ENCODE measurements at places on chromosomes 6 and 20.

DNA sequence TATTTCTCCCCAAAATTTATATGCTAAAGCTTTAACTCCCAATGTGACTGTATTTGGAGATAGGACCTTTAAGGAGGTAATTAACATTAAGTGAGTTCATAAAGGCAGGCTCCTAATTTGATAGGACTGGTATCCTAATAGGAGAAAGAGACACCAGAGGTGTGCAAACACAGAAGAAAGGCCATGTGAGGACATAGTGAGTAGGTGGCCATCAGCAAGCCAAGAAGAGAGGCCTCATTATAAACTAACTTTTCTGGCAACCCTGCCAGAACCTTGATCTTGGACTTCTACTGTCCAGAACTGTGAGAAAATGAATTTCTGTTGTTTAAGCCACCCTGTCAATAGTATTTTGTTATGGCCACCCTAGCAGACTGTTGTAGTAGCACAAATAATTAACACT is 177.9 kb upstream of the FUT9 start:
- DNase-seq, result no peak

DNA sequence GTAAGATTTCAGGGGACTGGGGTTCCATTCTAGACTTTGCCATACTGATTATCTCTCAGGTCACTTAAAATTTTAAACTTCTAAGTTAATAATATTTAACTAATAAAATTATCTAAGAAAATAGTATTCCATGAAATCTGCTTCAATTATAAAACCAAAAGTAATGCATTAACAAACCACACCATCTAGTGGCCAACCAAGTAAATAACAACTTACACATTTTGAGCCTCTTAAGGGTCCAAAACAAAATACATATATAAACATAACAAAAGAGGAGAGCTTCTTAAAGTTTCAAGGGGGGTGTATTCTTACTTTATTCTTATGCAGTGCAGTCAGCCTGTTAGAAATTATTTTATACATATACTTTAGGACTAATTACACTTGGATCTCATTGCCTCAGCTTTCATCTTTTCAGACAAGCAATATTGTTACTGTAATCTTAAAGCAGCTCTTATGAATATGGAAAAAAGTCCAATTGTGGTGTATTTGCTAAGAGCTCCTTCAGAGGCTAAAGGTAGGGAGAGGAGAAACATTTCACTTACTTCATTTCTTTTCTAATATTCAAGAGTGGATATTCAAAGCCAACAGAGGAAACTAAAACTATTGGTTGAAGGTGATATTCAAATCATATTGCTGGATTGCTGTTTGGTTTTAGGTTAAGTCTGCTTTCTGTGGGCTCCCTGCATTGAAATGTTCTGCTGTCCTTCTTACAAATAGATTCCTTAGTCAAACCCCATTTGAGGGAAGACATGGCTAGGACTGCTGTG is 199.7 kb upstream of the SIM1 start:
- peak; percentile 4 for DNase-seq

- no peak for DNase-seq
These were observed 102.5 kb downstream of the SASH1 start for GRCh38 chr6:148445116-148445515.

- no peak for DNase-seq
These were observed 50.0 kb downstream of the ISM1 start for GRCh38 chr20:13271098-13271497.

DNA sequence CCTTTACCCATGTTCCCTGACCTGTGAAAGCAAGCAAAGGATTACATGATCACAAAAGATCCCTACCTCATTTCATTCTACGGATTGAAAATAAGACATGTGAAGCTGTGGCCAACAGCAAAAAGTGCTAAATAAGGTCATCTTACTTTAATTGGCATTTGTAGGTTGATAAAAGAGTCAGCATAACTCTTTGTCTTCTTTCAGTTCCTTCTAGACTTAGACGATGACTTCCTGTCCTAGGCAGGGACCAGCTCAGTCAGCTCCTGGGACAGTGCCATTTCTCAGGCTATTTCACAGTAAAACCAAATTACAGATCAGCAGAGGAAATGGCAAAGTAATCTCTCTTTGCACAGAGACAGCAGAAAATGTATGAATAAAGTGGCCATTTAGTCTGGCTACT is 480.7 kb downstream of the RFPL4B start:
- no peak for DNase-seq

- DNase-seq, result no peak
These were observed 8.8 kb upstream of the BPHL start for GRCh38 chr6:3109761-3110160.

Measured in AG09309 (cell line).